ENCODE measurements at places on chromosomes 3 and 15. TPM values are rescaled to one million over a fixed set of nuclear protein-coding genes. Genes with fewer than 3 reads are reported as not detected.

Gene GATA2
- 12.4 TPM for total RNA-seq

Gene CLDN1
- total RNA-seq = 0.47 TPM

Gene KIF23
- total RNA-seq = 18.1 TPM

Gene PCLAF
- total RNA-seq = 8.1 TPM

Gene TMEM207
- not detected for total RNA-seq

Gene GLDN
- 0.09 TPM for total RNA-seq

Gene IL5RA
- not detected for total RNA-seq

Gene COLQ
- total RNA-seq = 0.36 TPM

Gene TTLL13
- total RNA-seq = under 0.01 TPM

Gene OSBPL10
- 14.7 TPM for total RNA-seq

Gene SMAD6
- 25.6 TPM for total RNA-seq
